Small intestine (tissue), 16 donors: ENCODE measurements at places on chromosomes 11 and 22. TPM values are rescaled to one million over a fixed set of nuclear protein-coding genes. Genes with fewer than 3 reads are reported as not detected.
A peak's percentile ranks its signal among the peaks of the same experiment; 100 is the strongest.

Gene OSBP2
- polyA plus RNA-seq: 99.3 TPM

DNA sequence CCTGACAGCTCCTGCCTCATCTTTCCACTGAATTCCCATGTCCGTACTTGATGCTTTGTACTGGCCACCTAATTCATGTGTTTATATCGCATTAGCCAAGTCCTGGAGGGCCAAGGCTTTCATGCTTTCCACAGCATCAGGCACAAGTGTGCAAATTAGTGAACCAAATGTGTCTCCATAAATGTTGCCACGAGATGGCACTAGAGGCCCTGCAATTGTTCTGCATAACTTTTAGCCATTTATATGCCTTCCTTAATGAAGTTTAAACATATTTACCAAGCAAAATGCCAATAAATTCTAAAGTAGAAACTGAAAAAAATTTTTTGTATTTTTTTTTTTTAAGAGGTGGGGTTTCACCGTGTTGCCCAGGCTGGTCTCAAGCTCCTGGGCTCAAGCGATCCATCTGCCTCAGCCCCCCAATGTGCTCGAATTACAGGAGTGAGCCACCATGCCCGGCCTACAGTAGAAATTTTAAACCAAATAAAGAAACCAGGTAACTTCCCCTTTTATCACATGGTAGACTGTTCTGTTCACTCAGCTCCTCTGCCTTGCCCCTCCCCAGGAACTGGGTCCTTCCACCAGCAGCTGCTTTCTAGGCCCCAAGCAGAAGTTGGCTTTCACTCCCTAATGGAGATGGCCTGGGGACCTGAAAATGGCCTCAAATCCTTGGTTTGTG is 20.8 kb upstream of the IL18BP start:
- H3K27me3 ChIP-seq: no peaks in the 10 kb centered on the region
- peak; percentile 59 for DNase-seq
- peaks cover 16% of the 10 kb centered on the region for H3K36me3 ChIP-seq
- H3K4me1 ChIP-seq: no peaks in the 10 kb centered on the region

- no peaks in the 10 kb centered on the region for H3K27me3 ChIP-seq
- H3K4me3 ChIP-seq: no peak overlapping the region
- H3K27ac ChIP-seq: no peak overlapping the region
- H3K36me3 ChIP-seq: no peaks in the 10 kb centered on the region
- peak; percentile 42 for DNase-seq
These were observed 141.2 kb downstream of the MIAT start for GRCh38 chr22:26798462-26799065.

DNA sequence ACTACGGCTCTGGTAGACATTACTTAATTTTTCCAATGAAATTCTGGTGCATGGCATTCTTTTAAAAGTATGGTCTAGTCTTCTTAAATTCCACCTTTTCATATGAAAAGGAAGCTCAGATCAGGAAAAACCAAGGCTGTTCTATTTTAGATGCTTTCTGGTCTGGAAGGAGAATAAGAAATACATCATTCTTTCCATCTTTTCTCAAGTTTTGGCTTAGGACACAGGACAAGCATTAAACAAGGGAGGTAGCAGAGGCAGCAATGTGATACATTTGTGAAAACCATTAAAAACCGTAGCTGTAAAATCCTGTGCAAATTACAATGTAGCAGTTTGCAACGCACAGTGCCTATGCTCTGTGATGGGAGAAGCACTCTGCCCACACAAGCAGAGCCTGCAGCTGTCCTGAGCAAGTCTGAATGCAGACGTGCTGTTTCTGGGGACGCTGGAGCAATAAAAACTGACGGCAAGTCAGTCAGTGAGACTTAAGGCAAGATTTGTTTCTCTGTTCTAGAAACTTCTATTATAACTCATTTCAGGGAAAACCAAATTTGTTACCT is 23.7 kb downstream of the NAP1L4 start:
- H3K27me3 ChIP-seq: no peaks in the 10 kb centered on the region
- H3K36me3 ChIP-seq: peaks cover 54% of the 10 kb centered on the region
- no peaks in the 10 kb centered on the region for H3K4me1 ChIP-seq
- no peak for DNase-seq

DNA sequence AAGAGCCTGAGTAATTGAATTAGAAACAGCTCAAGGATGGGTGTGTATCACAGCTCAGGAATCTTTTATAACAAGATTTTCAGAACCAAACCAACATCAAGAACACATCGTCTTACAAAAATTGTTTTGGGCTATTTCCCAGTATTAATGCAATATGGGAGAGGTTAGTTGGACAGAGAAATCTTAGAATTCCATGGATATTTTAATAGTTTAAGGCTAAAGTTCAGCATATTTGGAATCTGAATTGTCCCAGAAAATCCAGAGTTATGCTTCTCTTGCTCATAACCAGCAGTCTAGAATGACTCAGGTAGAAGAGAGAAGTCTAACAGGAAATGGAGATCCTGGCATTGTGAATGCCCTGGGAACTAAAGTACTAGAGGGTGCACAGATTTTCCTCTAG is 74.6 kb downstream of the ADM start:
- no peak for DNase-seq
- no peak overlapping the region for H3K4me3 ChIP-seq
- no peak overlapping the region for H3K27ac ChIP-seq
- H3K4me1 ChIP-seq: no peaks in the 10 kb centered on the region
